ENCODE measurements at places on chromosomes 4 and X. TPM values are rescaled to one million over a fixed set of nuclear protein-coding genes. Genes with fewer than 3 reads are reported as not detected.

The VEGFD gene
- not detected for total RNA-seq

The GAGE12E gene
- not detected for total RNA-seq

The KCNE5 gene
- total RNA-seq: 0.32 TPM

The DOCK11 gene
- 73.4 TPM for total RNA-seq

The AR gene
- total RNA-seq: 0.48 TPM

The ADH1B gene
- total RNA-seq: not detected

The NAT8L gene
- total RNA-seq: 2.0 TPM
